NCI-H2107 (cell line): ENCODE measurements at places on chromosomes 12 and 14.

GRCh38 chr14:91250912-91251311, 6.4 kb upstream of the GPR68 start:
- DNase-seq: no peak

DNA sequence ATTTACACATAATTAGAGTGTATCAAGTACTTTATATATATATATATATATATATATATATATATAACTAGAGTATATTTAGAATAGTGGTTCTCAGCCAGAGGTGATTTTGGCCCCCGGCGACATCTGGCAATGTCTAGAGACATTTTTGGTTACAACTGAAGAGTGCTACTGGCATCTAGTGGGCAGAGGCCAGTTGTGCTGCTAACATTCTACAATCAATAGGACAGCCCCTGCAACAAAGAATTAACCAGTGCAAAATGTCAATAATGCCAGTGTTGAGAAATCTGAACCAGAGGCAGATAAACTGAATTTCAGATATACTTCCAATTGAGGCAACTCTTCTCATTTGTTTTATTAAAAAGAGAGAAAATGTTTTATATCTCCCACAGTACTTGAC, 8.9 kb downstream of the GTF2A1 start:
- DNase-seq: no peak

- DNase-seq: no peak
These were observed 23.0 kb downstream of the SERPINA3 start for GRCh38 chr14:94635154-94635553.

- no peak for DNase-seq
These were observed 268.4 kb upstream of the FKBP4 start for GRCh38 chr12:2526371-2526770.

GRCh38 chr14:75657331-75657730, 3.3 kb downstream of the ERG28 start:
- no peak for DNase-seq

- no peak for DNase-seq
These were observed 153.7 kb upstream of the IGF1 start for GRCh38 chr12:102633981-102634605.

- no peak for DNase-seq
These were observed 165.6 kb downstream of the SUDS3 start for GRCh38 chr12:118541934-118542333.

DNA sequence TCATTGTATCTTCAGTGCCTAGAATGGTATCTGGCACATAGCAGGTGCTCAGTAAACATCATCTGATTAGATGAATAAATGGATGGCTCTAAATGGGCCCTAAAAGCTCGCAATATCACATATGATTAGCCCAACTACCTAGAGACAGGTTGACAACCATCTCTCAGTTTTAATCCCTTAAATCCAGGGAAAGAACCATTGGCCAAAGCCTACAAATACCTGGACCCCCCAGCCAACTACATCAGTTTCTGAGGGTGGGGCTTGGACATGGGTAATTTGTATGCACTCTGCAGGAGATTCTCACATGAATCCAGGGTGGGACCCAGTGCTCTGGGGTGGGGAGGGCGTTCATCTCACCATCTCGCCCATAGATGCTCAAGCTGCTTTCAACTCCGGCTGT, 4.8 kb upstream of the DTX1 start:
- DNase-seq: no peak

DNA sequence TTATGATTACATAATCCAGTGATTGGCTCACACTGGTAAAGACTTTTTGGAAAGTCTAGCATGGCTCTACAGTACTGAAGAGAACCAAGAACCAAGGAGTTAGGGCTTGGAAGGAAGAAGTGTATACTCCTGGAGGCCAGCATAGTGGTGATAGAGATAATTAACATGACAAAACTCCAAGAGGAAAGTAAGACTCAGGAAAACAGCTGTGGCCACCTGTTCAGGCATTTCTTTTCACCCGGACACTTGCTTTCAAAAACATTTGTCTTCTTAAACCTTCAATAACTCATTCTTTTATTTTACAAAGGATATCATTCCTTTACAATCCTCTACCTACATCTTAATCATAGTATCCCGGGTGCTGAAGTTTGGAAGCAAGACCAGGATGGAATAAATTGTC, 50.9 kb downstream of the KLHL28 start:
- no peak for DNase-seq

- DNase-seq: no peak
These were observed 314.2 kb upstream of the RGS6 start for GRCh38 chr14:71618047-71618446.

DNA sequence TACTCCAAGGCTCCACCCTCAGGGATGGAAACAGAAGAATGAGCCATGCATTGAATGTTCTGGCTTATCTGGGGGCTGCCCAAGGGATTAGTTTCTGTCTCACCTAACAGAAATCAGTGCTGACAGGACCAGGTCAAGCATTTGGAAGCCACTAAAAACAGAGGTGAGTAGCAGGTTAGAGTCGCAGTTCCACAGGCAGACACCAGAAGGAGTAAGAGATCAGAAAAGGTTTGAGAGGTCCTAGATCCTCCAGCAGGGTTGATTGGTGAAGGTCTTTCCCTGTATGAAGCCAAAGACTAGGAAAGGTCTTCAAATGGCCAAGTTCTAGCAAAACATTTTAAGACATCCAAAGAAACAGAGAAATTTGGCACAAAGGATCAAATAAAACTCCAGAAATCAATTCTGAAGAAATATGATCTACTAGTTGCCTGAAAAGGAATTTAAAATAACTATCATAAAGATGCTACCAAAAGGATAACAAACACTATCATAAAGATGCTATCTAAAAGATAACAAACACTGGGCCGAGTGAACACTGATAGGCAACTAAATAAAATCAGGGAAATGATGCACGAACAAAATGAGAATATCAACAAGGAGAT, 19.5 kb upstream of the TTC9 start:
- DNase-seq: no peak

- no peak for DNase-seq
These were observed 6.1 kb downstream of the RHOF start for GRCh38 chr12:121787063-121788025.

- no peak for DNase-seq
These were observed 128.0 kb upstream of the RASSF8 start for GRCh38 chr12:25830456-25830855.

DNA sequence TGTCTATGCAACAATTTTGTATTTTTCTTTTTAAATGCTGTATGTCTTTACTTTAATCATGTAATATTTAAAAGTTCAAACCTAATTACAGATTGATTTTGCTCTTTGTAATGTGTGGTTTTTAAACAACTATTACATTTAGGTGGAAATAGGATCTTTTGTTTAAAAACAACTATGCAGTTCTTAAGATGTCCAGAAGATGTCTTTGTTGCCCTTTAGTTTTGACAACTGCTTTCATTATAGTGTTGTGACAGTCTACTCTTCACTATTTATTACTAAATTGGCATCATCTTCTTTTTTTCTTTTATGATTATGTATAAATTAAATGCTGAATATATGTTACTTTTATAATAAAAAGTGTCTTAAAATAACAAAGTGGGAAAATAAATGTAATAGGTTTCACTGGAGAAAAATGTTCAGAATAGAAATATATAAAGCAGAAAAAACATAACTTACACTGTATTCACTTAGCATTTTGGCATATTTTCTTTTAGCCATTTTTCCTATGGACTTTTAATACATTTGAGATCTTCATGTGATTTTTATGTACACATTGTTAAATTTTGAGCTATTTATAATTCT, 27.1 kb upstream of the PCNX4 start:
- no peak for DNase-seq

GRCh38 chr14:35343702-35344101, 51.5 kb downstream of the PSMA6 start:
- no peak for DNase-seq

DNA sequence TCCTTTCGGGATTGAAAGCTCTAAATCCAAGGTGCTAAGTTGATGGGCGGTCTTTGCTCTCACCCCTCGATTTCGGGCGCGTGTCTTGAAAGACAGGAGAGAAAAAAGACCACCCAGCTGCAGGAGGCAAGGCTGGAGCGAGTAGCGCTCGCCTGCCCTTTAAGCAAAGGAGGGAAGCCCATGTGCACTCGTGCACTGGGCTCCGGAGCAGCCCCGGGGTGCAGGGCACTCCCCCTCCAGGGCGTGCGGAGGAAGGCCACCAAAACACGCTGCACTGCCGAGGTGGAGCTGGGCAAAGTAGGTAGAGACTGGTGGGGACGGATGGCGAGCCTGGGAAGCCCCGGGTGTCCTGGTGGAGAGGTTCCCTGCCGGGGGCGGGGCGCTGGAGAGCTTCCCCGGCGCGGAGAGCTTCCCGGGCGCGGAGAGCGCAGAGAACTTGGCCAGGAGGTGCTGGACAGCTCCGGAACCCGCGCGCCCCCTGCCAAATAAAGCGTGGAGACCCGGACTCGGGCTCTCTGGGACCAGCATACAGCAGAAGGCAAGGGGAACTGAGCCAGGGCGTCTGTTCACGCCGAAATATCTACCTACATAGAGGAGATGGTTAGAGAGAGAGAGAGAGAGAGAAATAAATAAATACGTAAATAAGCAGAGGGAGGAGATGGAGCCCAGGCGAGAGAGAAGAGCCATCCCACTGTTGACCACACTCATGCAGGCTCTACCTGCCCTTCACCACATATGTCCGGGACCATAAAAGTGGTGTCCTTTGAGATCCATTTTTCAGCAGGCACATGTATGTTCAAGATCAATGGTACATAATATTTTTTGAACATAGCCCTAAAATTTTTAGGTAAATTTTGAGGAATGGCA, 662 bp upstream of the NELL2 start:
- no peak for DNase-seq

- no peak for DNase-seq
These were observed 44.4 kb downstream of the AMN start for GRCh38 chr14:102966681-102967505.

DNA sequence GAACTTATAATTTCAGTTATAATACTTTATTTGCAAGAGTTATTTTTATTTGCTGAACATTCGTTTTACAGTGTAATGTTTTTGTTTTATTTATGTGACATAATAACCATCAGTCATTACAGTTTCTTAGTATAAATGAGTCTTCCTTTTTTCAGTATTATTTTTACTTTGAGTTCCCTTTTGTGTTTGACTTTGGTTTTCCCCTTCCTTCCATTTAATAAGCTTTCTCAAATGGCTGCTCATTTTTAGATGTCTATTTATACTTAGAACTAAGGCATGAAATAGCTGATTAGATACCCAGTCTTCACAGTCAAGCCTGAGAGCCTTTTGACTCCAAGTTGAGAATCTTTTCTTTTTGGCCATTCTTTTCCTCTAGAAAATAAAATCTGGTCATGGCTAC, 404.5 kb downstream of the LRFN5 start:
- no peak for DNase-seq

GRCh38 chr12:112433551-112433950, 14.8 kb downstream of the PTPN11 start:
- DNase-seq: no peak

- no peak for DNase-seq
These were observed 155.8 kb upstream of the PKP2 start for GRCh38 chr12:33052141-33053051.

GRCh38 chr14:36113341-36113740, 63.2 kb downstream of the PTCSC3 start:
- DNase-seq: no peak

DNA sequence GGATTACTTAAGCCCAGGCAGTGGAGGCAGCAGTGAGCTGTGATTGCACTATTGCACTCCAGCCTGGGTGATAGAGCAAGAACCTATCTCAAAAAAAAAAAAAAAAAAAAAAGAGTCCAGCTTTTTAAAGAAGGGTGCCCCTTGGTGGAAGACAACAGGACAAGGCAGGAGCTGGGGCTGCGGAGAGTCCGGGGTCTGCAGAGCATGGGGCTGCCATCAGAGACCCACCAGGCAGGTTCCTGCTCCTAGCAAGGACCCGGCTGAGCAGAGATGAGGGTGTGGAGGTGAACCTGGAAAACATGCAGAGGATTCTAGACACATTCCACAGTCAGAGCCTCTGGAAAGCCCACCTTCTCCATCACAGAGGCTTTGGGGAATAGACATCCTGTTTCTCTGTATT, 21.0 kb upstream of the CIPC start:
- no peak for DNase-seq

DNA sequence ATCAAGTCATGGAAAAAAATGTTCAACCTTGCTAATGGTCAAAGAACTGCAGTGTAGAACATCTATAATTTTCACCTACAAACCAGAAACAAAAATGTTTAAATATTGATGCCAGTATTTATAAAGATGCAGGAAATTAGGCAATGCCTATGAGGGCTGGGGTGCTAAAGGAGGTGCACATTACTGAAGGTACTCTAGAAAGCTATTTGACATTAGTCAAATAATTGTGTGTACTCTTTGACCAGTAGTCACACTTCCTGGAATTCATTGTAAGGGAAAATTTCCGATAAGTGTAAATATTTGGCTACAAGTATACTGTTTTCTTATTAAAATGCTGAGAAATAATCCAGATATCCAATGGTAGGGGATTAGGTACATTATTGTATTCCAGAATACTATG, 36.4 kb upstream of the HDAC7 start:
- DNase-seq: no peak

DNA sequence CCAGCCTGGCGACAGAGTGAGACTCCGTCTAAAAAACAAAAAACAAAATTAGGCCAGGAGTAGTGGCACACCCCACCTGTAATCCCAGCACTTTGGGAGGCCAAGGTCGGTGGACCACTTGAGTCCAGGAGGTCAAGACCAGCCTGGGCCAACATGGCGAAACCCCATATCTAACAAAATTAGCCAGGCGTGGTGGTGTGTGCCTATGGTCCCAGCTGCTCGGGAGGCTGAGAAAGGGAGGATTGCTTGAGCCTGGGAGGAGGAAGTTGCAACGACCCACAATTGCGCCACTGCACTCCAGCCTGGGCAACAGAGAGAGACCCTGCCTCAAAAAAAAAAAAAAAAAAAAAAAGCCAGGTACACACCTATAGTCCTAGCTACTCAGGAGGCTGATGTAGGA, 37.0 kb downstream of the KDM2B start:
- DNase-seq: no peak

DNA sequence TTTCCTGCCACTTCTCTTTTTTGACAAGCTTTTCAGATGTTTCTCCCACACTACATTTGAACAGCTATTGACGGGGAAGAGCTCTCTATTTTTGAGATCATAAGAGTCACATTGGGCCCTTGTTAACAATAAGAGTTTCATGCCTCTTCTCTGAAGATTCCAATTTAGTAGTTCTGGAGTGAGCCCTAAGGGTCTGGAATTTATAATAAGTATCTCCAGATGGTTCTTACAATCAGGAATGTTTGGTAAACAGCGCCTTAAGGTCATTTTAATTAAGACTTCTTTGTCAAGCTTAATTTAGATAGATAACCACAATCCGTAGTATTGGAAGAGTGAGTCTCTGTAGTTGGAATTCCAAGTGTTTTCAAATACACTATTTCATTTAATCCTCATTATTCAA, 60.6 kb upstream of the HECTD1 start:
- no peak for DNase-seq

DNA sequence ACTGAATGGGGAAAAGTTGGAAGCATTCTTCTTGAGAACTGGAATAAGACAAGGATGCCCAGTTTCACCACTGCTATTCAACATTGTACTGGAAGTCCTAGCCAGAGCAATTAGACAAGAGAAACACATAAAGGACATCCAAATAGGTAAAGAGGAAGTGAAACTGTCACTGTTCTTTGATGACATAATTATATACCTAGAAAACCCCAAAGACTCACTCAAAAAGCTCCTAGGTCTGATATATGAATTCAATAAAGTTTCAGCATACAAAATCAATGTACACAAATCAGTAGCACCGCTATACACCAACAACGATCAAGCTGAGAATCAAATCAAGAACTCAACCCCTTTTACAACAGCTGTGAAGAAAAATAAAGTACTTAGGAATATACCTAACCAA, 157.3 kb upstream of the DDHD1 start:
- no peak for DNase-seq
